CD4-positive, alpha-beta T cell treated with Interleukin-6 at 100 ng/mL for 8 hours (primary cell): ENCODE measurements at places on chromosomes 5 and 9.

GRCh38 chr5:180553530-180553929 lies 37.8 kb downstream of the SCGB3A1 start:
- DNase-seq, result no peak

- DNase-seq, result no peak
These were observed 189.1 kb upstream of the CDH12 start for GRCh38 chr5:23042226-23042625.

DNA sequence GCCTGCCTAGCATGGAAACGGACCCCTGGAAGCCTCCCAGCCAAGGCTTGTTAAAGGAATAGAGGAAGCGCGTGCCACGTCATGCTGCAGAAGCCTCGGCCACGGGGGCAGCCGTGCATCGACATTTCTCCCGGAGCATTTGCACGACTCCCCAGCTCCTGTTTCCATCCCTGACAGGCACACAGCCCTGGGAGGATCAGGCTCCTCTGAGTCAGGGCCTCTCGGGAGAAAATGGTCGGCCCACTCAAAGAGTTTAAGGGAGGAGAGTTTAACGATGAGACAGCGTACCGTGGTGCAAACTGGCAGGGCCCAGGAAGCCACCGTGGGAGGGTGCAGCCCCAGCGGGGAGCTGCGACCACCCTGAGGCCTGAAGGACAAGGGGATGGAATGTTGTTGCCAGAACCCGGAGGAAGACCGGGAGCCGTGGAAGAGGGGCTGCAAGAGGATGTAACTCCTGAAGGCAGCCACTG lies 213.6 kb downstream of the PAX5 start:
- no peak for DNase-seq

GRCh38 chr9:20863945-20864344 lies 167.5 kb downstream of the HACD4 start:
- no peak for DNase-seq

GRCh38 chr9:69919461-69920061 lies 98.9 kb downstream of the CFAP95 start:
- DNase-seq, result peak; percentile 29

DNA sequence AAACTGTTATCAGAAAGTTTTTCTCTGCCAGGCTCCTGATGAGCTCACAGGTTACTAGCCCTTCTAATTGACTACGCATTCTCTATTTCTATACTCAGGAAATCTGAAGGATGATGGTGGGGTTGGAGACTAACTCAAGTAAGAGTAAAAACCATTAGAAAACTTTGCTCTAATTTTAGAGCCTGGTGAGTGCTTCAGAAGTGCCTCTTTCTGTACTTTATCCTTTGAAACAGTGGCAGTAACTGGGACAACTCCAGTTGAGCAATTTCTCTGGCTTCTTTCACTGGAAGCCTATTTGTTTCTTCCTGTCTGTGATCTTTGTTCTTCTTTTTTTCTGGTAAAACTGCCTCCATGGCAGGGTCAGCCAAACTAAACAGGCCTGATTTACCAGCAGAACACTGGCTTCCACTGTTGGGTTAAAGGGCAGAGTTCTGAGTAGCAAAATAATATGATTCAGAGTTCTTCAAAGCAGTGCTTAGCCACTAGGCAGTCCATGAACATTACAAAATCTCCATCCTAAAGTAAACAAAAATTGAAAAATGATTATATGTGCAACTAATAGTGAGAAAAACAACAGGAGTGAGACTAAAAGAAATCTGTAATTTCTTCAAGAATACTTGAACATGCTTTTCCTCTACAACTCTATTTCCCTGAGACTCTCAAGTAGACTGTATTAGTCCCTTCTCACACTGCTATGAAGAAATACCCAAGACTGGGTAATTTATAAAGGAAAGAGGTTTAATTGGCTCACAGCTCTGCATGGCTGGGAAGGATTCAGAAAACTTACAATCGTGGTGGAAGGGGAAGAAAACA lies 79.8 kb downstream of the MROH2B start:
- no peak for DNase-seq

DNA sequence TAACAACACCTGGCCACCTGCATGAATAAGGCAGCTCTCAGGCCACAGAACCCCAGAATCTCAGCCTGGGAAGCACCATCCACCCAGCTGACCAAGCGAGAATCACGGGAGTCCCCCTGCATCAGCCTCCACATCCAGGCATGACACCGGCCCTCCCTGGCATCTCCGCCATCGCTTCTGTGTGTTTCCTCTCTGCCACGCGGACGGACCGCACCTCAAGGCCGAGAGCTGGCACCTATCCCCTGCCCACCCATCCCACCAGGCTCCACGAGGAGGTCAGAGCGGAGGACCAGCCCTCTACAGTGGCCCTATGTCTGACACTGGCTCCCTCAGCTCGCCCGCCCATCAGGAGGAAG lies 134.7 kb downstream of the COL23A1 start:
- DNase-seq, result no peak

DNA sequence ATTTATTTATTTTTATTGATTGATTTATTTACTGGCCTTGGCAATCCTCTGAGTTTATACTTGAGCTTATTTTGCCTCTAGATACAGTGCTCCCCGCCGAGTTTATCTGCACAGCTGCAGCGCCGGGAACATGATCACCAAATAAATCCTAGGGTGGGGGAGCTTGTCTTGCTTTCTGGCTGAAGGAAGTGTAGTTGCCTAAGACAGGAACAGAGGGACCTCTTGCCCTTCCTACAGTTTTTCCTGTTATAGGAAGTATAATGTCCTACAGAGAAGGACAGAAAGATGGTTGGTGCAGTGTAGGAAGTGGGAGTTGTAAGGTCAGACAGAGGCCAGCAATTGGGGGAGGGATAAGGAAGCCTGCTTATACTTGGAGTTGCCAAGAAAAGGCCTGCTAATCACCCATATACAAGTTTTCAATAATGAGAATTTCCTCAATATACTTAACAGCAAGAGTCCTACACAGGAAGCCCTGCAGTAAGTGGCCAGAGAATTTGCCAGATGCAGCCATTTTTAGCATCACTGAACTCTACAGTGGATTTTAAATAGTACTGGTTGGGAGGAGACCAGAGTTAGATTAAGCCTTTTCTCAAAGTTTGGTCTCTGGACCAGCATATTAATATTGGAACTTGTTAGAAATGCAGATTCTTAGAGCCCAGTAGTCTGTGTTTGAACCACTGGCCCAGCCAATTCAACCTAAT lies 7.7 kb downstream of the AOPEP start:
- DNase-seq, result no peak

DNA sequence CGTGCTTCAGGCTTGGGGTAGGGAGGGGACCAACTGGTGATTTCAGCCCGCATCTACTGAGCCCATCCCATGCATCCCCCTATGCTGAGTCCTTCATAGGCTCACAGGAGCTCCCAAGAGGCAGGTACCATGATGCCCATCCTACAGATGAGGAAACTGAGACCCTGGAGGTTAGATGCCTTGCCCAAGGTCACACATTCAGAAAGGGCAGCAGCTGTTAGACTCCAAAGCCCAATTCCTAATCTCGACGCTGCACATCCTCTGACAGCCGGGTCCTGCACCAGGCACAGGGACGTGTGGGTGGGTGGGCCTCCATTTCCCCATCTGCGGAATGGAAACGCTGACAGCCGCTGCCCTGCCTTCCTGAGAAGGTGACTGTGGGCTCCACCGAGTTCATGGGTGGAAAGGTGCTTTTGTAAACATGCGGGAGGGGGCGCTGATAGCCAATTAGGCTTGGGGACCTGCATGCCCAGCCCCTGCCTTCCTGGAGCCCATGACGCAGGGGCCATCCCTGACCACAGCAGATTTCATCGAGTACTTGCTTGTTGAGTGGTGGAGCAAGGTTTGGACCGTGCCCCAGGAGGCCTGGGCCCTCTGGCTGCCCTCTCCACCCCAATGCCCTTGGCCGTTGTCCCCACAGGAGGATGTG lies 2.2 kb downstream of the DNM1 start:
- DNase-seq, result no peak

DNA sequence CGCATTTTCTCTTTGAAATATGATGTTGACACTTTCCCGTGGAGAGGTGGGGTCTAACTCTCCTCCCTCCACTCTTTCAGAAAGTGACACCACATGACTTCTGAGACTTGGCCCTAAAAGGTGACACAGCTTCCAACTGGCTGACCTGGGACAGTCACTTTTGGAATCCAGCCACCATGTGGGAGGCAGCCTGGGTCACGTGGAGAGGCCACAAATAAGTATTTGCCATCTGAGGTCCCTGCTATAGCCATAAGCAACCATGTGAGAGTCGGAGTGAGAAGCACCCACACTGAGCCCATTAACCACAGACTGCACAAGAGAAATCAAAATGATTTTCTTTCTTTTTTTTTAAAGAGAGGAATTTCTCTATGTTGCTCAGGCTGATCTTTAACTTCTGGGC lies 4.1 kb upstream of the PHYKPL start:
- no peak for DNase-seq

DNA sequence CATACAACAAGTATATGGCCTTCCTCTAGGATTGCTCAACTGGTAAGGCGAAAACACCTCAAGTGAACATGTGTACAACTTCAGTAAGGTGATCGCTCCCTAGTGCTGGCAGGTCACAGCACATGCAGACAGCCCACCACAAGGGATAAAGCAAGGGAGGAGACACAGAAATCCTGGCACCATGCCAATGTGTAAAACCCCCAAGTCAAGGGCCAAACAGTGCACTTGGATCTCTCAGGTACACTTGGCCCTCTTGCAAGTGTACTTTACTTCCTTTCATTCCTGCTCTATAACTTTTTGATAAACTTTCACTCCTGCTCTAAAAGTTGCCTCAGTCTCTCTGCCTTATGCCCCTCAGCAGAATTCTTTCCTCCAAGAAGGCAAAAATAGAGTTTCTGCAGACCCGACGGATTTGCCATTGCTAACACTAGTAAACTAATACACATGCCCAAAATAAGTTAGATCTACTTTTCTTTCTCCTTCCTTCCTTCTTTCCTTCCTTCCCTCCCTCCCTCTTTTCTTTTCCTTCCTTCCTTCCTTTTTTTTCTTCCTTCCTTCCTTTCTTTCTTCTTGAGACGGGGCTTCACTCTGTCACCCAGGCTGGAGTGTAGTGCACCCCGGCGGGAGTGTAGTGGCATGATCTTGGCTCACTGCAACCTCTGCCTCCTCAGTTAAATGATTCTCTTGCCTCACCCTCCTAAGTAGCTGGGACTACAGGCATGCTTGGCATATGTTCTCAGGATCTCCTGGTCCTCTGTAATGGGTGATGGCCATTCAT lies 6.8 kb upstream of the LNPEP start:
- DNase-seq, result no peak

- no peak for DNase-seq
These were observed 33.0 kb downstream of the NDUFA8 start for GRCh38 chr9:122126331-122127261.

DNA sequence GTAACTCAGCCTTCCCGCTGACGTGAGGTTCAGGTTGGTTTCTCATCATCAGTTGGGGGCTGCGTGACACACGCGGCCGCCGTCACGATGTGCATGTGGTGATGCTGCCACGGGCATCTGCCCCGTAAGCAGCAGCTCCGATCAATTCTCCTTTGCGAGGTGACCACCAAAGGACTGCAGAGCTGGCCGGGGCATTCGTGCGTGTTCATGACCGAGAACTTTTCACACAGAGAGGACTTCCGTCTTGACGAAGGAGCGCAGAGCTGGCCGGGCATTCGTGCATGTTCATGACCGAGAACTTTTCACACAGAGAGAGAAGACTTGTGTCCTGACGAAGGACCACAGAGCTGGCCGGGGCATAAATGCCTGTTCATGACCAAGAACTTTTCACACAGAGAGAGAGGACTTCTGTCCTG lies 3.8 kb upstream of the LCN1 start:
- no peak for DNase-seq

DNA sequence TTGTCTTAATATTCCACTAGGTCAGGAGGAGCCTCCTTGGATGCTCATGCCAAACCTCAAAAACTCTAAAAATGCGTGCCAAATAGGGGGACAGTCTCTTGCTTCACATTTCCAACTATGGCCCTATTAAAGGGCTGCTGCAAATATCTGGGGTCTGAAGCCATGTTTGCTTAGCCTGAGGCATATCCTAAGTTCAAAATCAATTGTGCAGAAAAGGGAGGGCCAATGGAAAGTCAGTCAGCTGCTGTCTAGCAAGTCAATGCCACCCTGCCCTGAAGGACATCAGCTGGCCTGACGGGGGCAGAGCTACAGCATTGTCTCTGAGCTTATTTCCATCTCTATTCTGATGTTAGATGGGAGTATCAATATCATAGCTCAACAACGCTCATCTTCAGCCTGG lies 93.6 kb downstream of the SH3TC2 start:
- DNase-seq, result no peak

GRCh38 chr9:97808415-97808814 lies 44.6 kb upstream of the FOXE1 start:
- DNase-seq, result no peak

GRCh38 chr5:10711562-10711961 lies 49.5 kb downstream of the DAP start:
- DNase-seq, result no peak

DNA sequence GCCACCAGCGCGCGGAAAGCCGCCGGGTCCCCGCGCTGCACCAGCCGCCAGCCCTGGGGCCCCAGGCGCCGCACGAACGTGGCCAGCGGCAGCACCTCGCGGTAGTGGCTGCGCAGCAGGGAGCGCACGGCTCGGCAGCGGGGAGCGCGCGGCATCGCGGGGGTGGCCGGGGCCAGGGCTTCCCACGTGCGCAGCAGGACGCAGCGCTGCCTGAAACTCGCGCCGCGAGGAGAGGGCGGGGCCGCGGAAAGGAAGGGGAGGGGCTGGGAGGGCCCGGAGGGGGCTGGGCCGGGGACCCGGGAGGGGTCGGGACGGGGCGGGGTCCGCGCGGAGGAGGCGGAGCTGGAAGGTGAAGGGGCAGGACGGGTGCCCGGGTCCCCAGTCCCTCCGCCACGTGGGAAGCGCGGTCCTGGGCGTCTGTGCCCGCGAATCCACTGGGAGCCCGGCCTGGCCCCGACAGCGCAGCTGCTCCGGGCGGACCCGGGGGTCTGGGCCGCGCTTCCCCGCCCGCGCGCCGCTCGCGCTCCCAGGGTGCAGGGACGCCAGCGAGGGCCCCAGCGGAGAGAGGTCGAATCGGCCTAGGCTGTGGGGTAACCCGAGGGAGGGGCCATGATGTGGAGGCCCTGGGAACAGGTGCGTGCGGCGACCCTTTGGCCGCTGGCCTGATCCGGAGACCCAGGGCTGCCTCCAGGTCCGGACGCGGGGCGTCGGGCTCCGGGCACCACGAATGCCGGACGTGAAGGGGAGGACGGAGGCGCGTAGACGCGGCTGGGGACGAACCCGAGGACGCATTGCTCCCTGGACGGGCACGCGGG lies at the start of gene TERT:
TSS of gene TERT (minus strand) at position 234 of the 815 bp plus-strand sequence. CDS start at position 155, 79 bp downstream.
- DNase-seq, result peak; percentile 83

DNA sequence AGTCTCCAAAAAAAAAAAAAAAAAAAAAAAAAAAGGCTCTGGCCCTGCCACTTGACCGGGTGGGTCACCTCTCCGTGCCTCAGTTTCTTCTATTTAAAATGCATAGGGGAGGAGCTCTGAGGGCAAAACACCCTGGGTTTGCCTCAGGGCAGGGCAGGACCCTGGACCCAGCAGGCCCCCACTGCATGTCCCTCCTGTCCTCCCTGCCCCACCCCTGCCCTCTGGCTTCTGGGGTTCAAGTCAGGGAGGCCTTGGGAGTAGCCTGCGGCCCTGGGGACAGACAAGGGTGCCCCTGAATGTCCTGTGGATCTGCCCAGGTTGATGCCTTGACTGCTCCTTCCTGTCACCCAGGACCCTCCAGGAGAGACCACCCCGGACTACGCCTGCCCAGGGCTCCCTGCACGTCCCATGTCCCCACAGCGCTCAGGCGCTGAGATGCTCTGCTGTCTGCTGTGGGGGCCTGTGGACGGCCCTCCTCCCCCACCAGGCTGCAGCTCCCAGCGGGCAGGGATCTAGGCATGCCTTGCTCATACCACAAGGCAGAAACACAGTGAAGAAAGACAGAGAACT lies 35.4 kb downstream of the ADAMTS2 start:
- no peak for DNase-seq

- DNase-seq, result no peak
These were observed 624.6 kb downstream of the BNC2 start for GRCh38 chr9:16245756-16246440.

- DNase-seq, result no peak
These were observed 223.7 kb upstream of the GRAMD2B start for GRCh38 chr5:126199467-126199866.
